Thyroid gland (tissue), 4 donors: ENCODE measurements at places on chromosomes 13 and 19. TPM values are rescaled to one million over a fixed set of nuclear protein-coding genes. Genes with fewer than 3 reads are reported as not detected.

GRCh38 chr13:113297370-113298042 is 467 bp downstream of the LAMP1 start:
- DNase-seq, result peak; percentile 7
- H3K27me3 ChIP-seq, result no peaks in the 10 kb centered on the region
- no peaks in the 10 kb centered on the region for H3K36me3 ChIP-seq
- peak overlapping the region; percentile 21 for H3K4me3 ChIP-seq

The LILRA6 gene
- 1.6 TPM for total RNA-seq

- DNase-seq, result peak; percentile 64
- no peak overlapping the region for H3K4me3 ChIP-seq
- no peak overlapping the region for H3K27ac ChIP-seq
- peaks cover 58% of the 10 kb centered on the region for H3K4me1 ChIP-seq
- no peaks in the 10 kb centered on the region for H3K36me3 ChIP-seq
Observed at GRCh38 chr13:99064624-99065234, 86.9 kb upstream of the DOCK9 start.

The TEX26 gene
- total RNA-seq, result not detected

GRCh38 chr19:15291089-15291488 is 41.2 kb downstream of the BRD4 start:
- H3K4me1 ChIP-seq, result peaks cover 82% of the 10 kb centered on the region
- H3K4me3 ChIP-seq, result no peak overlapping the region
- no peaks in the 10 kb centered on the region for H3K36me3 ChIP-seq
- DNase-seq, result no peak

- peaks cover 1% of the 10 kb centered on the region for H3K36me3 ChIP-seq
- H3K27me3 ChIP-seq, result no peaks in the 10 kb centered on the region
- H3K4me3 ChIP-seq, result no peak overlapping the region
- no peak overlapping the region for H3K27ac ChIP-seq
- no peak for DNase-seq
Observed at GRCh38 chr13:33146843-33147611, 130.8 kb downstream of the KL start.

DNA sequence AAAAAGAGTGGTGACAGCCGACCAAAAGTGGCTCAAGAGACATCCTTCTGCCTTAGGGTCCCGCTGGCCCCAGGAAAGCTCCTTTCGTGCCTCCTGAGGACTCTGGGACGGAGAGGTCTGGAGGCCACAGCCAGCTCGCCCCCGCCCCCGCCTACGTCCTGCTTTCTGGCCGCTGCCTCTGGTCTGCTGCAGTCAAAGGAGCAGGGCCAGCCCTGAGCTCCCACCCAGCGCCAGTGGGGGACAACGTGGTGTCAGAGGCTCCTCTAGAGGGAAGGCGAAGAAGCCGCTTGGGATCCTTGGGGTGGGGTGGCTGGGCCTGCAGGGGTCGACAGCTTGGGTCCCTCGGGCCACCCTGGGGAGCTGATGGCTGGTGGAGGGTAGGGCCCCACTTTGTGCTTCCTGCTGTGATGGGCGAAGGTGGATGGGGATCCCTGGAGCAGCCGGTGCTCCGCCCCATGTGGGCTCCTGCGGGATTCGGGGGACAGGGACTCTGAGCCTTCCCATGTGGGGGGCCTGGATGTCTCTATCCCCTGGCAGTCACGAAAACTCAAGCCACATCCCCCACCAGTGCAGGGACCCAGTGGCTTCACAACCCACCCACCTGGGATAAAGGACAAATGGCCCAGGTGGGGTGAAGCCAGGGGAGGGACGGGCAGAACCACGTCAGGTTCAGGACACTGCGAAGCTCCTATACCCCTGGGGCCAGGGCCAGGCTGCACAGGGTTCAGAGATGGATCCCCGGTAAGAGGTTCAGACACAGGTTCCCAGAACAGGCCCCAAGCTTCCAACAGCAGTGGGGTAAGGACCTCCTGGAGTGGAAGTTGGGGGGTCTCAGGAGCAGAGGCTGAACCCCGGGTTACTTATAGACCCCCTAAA is 9.0 kb upstream of the DIRAS1 start:
- no peak overlapping the region for H3K4me3 ChIP-seq
- no peak overlapping the region for H3K27ac ChIP-seq

DNA sequence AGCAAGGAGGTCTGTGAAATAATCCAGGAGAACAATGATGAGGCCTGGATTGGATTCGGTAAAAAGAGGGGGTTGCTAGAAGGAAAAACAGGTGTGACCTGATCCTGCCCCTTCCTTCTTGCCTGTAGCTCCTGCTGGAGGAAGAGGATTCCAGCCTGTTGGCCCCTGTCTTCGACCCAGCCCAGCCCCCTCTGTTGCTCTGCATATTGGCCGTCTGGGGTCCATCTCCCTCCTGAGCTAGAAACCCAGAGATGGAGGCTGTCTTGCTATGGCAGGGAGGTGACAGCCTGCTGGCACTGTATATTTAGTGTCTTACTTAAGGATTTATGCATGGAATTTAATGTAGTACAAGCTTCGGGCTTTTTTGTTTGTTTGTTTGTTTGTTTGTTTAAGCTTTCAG is 6.6 kb downstream of the DMRTC2 start:
- no peak overlapping the region for H3K4me3 ChIP-seq
- H3K27me3 ChIP-seq, result no peaks in the 10 kb centered on the region
- H3K27ac ChIP-seq, result no peak overlapping the region
- H3K4me1 ChIP-seq, result no peaks in the 10 kb centered on the region
- no peaks in the 10 kb centered on the region for H3K36me3 ChIP-seq
- no peak for DNase-seq

- no peaks in the 10 kb centered on the region for H3K27me3 ChIP-seq
- H3K27ac ChIP-seq, result no peak overlapping the region
- DNase-seq, result no peak
- H3K36me3 ChIP-seq, result peaks cover 73% of the 10 kb centered on the region
- no peak overlapping the region for H3K4me3 ChIP-seq
Observed at GRCh38 chr19:38708413-38709024, 35.8 kb downstream of the CAPN12 start.

The PSG11 gene
- not detected for total RNA-seq

- no peak overlapping the region for H3K4me3 ChIP-seq
- DNase-seq, result no peak
- H3K27ac ChIP-seq, result no peak overlapping the region
- H3K27me3 ChIP-seq, result no peaks in the 10 kb centered on the region
- peaks cover 40% of the 10 kb centered on the region for H3K4me1 ChIP-seq
Observed at GRCh38 chr13:98448642-98448928, 128.3 kb downstream of the STK24 start.

- H3K4me3 ChIP-seq, result no peak overlapping the region
- no peaks in the 10 kb centered on the region for H3K4me1 ChIP-seq
- no peaks in the 10 kb centered on the region for H3K36me3 ChIP-seq
Observed at GRCh38 chr19:6667114-6667627, 2.8 kb downstream of the TNFSF14 start.

DNA sequence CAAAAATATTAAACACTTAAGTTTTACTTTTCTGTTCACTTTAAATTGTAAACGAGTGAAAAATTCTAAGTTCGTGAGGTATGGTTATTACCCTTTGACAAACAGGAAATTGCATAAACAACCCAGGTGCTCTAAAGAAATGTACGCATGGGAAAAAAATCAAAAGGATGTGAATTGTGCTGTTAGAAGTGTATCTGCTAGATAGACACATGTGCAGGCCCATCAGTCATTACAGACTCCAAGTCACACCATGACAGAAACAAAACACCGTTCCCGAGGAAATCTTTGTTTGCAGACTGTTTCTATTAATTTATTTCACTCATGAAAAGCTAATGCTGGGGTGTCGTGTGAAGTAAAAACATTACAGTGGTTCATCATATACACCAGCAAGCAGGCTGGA is 17.0 kb upstream of the DOCK9 start:
- H3K27ac ChIP-seq, result no peak overlapping the region
- no peaks in the 10 kb centered on the region for H3K36me3 ChIP-seq
- H3K4me1 ChIP-seq, result peaks cover 40% of the 10 kb centered on the region
- no peak overlapping the region for H3K4me3 ChIP-seq
- H3K27me3 ChIP-seq, result no peaks in the 10 kb centered on the region

The GJB6 gene
- total RNA-seq, result 1.5 TPM

- no peak for DNase-seq
- H3K27ac ChIP-seq, result no peak overlapping the region
- no peaks in the 10 kb centered on the region for H3K27me3 ChIP-seq
- H3K4me1 ChIP-seq, result no peaks in the 10 kb centered on the region
Observed at GRCh38 chr13:74554569-74555275, 420.5 kb upstream of the KLF12 start.

DNA sequence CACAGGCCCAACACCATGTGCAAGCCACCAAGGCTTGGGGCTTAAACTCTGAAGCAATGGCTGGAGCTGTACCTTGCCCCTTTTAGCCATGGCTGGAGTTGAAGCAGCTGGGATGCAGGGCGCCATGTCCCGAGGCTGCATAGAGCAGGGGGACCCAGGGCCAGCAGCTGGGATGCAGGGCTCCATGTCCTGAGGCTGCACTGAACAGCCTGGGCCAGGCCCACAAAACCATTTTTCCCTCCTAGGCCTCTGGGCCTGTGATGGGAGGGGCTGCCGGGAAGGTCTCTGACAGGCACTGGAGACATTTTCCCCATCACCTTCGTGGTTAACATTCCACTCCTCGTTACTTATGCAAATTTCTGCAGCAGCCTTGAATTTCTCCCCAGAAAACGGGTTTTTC is 10.8 kb downstream of the TRAPPC2B start:
- no peaks in the 10 kb centered on the region for H3K4me1 ChIP-seq
- DNase-seq, result no peak
- H3K36me3 ChIP-seq, result peaks cover 34% of the 10 kb centered on the region
- no peaks in the 10 kb centered on the region for H3K27me3 ChIP-seq
- H3K27ac ChIP-seq, result no peak overlapping the region

DNA sequence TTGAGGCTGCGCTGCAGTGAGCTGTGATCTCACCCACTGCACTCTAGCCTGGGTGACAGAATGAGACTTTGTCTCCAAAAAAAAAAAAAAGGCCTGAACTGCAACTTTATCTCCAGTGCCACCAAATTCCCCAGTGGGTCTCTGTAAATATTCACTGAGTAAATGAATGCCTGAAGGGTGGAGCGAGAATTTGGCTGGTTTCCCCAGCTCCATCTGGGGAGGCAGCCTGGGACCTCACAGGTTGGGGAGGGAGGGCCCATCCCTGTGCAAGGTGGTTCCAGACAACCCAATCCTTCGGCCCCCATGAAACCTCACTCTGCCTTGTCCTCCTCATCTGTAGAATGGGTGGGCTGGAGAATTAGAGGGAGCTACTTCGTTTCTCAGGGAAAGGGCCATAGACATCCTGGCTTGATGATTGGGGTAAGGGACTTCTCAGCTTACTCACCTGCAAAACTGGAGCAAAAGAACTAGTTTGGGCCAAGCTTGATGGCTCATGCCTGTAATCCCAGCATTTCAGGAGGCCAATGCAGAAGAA is 4.2 kb upstream of the PKN1 start:
- H3K4me1 ChIP-seq, result peaks cover 1% of the 10 kb centered on the region
- no peak overlapping the region for H3K27ac ChIP-seq
- H3K36me3 ChIP-seq, result no peaks in the 10 kb centered on the region

The FUT2 gene
- total RNA-seq, result not detected

The TUBB4A gene
- not detected for total RNA-seq

GRCh38 chr13:111517641-111518010 is 197.2 kb downstream of the TEX29 start:
- no peak overlapping the region for H3K4me3 ChIP-seq
- no peaks in the 10 kb centered on the region for H3K4me1 ChIP-seq
- no peak for DNase-seq
- no peak overlapping the region for H3K27ac ChIP-seq

- H3K4me3 ChIP-seq, result no peak overlapping the region
- H3K36me3 ChIP-seq, result no peaks in the 10 kb centered on the region
- H3K27me3 ChIP-seq, result no peaks in the 10 kb centered on the region
- no peak for DNase-seq
- peak overlapping the region; percentile 78 for H3K27ac ChIP-seq
Observed at GRCh38 chr19:35042056-35042730, 672 bp downstream of the HPN start.

The TRAPPC5 gene
- total RNA-seq, result 106 TPM

DNA sequence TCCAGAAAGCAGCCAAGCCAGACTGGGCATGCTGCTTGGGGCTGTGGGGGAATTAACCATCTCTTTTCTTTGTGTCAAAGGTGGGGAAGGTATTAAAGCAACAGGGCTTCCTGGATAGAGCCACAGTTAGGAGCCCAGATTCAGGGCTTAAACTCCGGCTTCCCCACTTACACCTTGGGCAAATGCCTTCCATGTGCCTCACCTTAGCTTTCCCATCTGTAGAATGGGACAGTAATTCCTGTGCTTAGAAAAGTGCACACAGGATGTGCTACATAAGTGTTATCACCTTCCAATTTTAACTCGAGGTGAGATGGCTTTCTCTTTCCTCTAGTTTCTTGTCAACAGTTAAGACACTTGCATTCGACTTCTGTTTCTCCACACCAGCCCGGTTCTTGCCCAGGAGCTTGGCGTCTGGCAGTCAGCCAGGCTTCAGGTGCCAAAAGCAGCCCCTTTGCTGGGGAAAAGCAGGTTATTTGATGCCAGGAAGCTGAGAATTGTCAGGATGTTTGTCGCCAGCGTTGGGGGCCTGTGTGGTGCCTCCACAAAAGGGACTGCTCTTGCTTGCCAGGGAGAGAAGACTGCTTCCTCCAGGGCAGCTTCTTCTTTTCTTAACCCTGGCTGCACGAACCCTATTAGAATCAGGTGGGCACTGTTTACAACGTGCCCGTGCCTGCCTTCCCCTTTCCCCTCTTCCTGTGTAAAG is 79.2 kb downstream of the SIPA1L3 start:
- H3K27ac ChIP-seq, result peak overlapping the region; percentile 33
- no peak overlapping the region for H3K4me3 ChIP-seq
- no peaks in the 10 kb centered on the region for H3K36me3 ChIP-seq
- DNase-seq, result peak; percentile 74
- H3K4me1 ChIP-seq, result peaks cover 53% of the 10 kb centered on the region
